BE2C (cell line): ENCODE measurements at places on chromosomes 3 and 15.

DNA sequence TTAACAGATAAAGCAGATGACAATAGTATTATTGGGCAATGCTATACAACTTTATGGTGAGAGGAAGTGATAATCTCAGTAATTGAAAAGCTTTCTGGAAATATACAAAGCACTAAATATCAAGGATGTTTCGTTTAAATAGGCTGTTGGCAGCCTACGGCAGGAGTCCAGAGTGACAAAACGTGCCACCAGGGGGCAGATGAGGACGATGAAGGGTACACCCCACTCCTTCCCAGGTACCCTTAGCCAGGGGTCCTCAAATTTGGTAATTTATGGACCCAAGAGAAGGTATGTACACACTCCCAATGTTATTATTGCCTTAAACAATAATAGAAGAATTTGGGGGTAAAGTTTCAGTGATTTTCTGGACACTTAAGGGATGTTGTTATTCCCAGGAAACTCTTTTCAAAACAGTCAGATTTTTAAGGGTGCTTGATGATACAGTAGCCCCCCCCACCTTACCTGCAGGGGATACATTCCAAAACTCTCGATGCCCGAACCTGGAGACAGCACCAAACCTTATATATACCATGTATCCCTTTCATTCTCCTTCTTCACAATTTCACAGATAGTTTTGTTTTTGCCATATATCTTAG, 1.4 kb upstream of the MAGEL2 start:
- DNase-seq: peak; percentile 64

GRCh38 chr3:95464346-95464745, 1350.0 kb upstream of the EPHA6 start:
- DNase-seq: no peak

DNA sequence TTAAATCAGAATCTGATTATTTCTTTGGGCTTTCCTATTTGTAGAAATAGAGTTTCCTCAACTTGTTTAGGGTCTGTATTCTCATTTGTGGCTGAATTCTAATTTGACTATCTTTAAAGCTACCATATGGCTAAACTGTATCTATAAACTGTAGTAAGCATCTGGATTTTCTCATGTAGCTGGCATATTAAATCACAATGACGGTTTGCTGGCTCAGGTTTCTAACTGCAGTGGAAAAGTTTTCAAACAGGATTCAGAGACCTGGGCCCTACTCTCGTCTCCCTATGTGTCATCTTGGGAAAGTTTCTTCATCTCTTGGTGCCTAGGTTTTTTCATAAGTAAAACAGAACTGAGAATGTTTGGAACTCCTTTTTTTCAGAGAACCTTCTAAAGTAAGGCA, 68.3 kb downstream of the GALK2 start:
- DNase-seq: peak; percentile 68

DNA sequence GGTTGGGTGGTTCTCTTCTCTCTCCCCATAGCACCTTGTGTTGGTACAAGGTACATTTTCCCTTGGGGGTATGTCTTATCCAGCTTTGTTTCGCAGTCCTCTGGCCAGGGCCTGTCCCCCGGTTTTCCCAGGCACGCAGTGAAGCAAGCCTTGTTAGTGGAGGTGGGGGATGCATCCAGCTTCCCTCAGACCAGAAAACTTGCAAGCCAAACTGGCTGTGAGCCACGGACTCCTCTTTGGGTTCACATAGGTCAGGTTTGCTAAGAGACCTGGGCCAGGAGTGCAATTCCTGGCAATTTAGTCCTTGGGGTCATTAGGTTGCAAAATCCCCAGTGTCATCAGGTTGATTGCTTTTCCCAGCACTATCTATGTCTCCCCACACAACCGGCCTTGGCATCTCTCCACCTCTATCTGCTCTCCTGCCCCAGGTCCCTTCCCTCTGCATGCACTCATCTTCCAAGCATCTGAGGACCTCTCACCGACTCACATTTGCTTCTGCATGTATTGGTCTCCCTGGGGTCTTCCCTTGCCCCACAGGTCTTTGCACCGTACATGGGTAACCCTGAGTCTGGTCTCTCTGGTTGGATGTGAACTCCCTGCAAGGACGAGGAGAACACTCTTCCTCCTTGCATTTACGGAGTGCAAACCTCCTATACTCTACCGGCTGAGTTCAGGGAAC, 34.2 kb downstream of the BCL2L10 start:
- DNase-seq: no peak

DNA sequence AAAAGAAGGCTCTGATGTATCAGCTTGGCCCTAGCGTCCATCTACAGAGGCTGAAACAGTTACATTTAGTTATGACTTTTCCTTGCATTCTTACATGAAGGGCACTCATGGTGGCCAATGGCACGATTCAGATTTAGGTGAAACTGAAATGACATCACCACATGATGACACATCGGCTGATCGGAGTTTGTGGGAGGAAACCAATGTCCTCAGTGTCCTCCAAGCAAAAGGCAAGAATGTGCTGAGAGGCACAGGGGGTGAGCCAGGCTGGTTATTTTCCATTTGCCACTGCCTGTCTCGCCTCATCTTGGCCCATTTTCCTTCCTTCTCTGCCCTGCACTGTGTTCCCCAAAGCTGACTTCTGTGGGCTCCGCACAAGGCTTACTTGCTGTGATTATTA, 34.4 kb downstream of the TARS3 start:
- no peak for DNase-seq

- peak; percentile 15 for DNase-seq
Observed at GRCh38 chr3:38543586-38543985, 47.4 kb downstream of the EXOG start.

DNA sequence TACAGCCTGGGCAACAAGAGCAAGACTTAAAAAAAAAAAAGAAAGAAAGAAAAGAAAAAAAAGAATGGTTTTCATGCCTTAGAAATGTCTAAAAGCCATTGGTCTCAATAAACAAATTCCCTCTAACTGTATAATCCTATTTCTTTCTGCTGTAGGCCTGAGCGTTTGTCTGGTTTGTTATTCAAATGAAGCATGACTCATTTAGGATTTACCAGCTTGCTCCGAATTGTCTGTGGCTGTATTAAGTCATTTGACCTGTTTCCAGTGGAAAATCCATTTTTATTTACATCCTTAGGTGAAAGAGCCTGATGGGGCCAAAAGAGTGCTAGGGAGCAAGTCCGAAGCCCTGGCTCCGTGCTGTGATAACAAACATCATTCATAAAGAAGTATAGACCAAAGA, 73.8 kb downstream of the BDH1 start:
- no peak for DNase-seq
